Umbilical cord (tissue), 2 donors: ENCODE measurements at places on chromosomes 1 and 21. TPM values are rescaled to one million over a fixed set of nuclear protein-coding genes. Genes with fewer than 3 reads are reported as not detected.
A peak's percentile ranks its signal among the peaks of the same experiment; 100 is the strongest.

GRCh38 chr1:1853593-1854257 is 37.2 kb downstream of the GNB1 start:
- DNase-seq, result no peak

GRCh38 chr1:154970631-154971340 is at the start of gene SHC1:
TSS of gene SHC1 (minus strand) at chr1:154970747. CDS start at chr1:154970526, 221 bp downstream.
- DNase-seq, result peak; percentile 99

DNA sequence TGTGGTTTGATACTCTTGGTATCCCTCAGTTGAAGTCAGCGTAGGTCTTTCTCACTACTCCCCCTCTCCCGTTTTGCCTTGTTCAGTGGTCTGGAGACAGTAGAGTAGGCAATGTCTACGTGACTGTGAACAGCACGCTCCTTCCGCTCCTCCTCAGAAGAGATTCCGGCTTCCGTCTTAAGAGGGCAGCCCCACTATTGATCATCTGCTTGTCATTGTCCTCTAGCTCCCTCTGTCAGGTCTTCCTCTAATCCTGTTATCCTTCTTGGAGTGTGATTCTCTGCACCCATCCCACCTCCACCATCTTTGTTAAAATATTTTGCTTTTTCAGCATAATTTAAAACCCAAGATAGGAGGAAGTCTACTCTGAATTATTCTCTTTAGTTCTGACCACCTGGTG is 129.9 kb upstream of the KCNK2 start:
- DNase-seq, result no peak

GRCh38 chr1:171472183-171472647 is 13.1 kb upstream of the PRRC2C start:
- DNase-seq, result no peak

DNA sequence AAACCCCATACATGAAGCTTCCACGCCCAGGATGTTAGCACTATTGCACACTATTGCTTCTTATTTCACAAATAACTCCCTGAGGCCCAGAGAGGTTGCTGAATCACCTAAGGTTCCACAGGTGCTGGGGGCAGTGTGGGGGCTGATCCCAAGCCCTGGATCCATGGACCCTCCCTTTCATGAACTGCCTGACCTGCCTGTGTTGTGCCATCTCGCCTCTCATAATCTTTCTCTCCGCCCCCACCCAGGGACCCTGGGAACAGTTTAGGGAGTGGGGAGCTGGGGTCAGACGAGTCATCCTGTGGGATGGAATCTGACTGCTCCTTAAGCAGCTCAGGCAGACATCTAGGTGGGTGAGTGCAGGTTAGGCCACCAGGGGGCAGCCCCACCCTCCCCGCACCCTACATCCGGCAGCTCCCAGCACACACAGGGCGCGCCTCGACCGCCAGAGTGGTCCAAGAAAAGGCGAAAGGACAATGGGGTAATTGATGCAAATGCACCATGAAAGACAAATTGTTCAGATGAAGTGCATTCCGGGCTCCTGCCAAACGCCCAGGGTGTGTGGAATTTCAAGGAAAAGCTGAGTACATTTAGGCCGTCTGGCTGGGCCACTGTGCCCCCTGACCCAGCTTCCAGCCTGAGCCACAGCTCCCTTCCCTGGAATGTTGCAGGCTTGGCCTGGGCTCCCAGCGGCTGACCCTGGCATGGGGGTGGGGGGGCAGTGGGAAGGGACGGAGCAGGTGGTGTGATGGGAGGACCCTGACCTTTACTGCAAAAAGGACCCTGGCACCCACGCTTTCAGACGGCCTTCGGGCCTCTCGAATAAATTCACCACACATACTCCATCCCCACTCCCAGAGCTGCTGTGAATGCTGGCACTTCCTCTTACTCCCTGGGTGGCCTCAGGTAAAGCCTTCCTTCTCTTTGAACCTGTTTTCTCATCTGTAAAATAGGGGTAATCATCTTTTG is 20.8 kb downstream of the PHLDA3 start:
- peak; percentile 53 for DNase-seq

DNA sequence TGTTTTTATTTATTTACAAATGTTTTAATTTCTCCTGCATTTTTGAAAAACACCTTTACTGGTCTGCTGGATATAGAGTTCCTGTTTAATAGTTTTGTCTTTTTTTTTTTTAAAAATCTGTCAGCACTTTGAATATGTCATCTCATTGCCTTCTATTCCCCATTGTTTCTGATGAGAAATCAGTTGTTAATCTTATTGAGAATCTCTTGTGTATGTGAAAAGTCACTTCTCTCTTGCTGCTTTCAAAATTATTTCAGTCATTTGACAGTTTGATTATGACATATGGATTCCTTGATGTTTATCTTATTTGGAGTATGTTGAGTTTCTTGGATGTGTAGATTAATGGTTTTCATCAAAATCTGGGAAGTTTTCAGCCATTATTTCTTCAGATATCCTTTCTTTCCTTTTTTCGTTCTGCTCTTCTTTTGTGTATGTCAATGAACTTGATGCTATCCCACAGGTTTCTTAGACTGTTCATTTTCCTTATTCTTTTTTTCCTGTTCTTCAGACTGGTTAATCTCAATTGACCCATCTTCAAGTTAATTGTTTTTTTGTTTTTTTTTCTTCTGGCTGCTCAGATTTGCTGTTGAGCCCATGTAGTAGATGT is 51.2 kb upstream of the CCDC190 start:
- DNase-seq, result no peak

DNA sequence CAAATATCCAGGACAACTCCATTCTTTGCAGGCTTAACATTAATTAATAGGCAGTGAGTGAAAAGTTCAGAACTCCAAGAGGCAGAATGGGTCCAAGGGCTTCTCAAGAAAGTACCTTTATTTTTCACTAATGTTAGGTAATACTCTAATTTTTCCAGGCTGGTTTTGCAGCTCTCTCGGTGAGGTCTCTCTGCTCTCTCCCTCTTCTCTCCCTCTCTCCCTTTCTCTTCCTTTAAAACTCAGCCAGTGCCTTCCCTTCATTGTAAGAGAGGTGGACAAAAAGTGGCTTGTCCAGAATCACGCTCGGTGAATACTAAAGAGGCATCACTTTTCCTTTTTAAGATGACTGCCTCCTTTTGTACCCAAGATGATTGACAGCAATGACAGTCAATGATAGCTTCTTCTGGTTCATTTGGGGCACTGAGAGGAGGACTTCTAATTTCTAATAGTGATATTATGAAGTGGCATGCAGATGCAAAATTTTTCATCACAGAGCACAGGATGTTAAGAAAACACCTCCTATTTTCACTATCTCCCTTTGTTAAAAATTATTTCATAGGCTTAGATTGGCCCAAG is 1.3 kb upstream of the CHI3L1 start:
- DNase-seq, result no peak

DNA sequence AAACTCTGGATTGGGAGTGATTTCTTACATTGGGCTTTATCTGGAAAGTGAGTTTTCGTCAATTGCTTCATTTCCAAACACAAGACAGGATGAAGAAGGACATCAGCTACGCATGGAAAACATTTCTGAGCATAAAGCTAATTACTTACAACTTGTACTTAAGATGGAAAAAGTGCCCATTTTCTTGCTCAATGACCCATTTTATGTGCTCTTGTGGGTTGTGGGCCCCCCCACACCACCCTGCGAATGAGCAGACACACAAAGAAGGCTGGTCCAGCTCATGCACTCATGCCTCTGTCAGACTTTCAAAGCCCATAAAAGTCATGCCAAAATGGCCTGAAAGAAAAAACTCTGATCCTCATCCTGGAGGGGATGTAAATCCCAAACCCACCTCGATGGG is 663.0 kb downstream of the AJAP1 start:
- DNase-seq, result no peak

- peak; percentile 93 for DNase-seq
Observed at GRCh38 chr1:241976229-241976628, 18.7 kb downstream of the BECN2 start.

DNA sequence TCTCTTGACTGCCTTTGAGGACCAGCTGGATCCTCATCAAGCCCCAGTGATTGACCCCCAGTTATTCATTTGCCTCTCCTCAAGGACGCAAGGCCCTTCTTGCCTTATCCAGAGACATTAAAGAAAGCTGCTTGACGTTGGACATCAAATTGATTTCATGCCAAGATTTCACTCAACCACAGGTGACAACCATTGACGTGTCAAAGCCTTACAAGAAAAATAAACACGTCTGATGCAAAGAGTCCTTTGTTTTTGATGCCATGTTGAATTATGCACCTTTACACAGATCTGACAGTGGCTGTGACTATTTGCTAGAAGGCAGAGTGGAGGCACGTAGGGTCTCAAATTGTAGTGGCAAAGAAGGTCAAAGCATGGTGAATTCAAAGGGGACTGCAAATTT is 666.2 kb upstream of the CAMK1G start:
- DNase-seq, result no peak

GJB3 gene
- total RNA-seq, result 6.3 TPM

TRIM58 gene
- 7.7 TPM for total RNA-seq

ADCY10 gene
- 1.9 TPM for total RNA-seq

FMN2 gene
- 6.5 TPM for total RNA-seq

LCE1A gene
- not detected for total RNA-seq

SLC9C2 gene
- total RNA-seq, result 1.7 TPM
